ENCODE measurements at places on chromosomes 1 and 21. TPM values are rescaled to one million over a fixed set of nuclear protein-coding genes. Genes with fewer than 3 reads are reported as not detected.

- no peak for DNase-seq
These were observed 6.2 kb downstream of the PPT1 start for GRCh38 chr1:40090652-40091355.

DNA sequence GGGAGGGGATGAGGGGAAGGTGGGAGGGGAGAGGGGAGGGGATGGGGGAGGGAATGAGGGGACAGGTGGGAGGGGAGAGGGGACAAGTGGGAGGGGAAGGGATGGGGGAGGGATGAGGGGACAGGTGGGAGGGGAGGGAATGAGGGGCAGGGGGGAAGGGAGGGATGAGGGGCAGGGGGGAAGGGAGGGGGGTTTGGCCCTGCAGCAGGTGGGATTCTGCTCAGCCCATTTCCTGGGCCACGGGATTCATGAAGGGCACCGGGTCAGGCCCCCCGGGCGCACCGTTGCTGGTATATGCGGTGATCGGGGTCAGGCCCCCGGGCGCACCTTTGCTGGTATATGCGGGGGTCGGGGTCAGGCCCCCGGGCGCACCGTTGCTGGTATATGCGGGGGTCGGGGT is 15.1 kb upstream of the SAMD11 start:
- no peak for DNase-seq

DNA sequence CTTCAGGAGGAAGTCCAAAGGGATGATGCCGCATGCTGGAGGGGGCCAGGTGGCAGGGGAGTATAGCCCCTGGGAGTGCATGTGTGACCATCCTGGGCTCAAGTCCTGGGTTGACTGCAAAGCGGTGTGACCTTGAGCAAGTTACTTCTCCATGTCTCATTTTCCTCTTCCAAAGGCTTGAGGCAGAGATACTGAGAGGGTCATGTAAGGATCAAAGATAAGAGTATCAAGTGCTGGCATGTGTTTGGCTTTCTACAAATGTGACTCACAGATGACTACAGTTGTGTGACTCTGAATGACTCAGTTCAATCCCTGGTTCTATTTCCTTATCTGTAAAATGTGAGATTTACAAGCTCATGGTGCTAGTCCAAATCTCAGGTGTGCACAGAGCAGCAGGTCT is 26.1 kb downstream of the PROK1 start:
- DNase-seq: peak; percentile 19

The KLHDC7A gene
- total RNA-seq: 9.6 TPM

GRCh38 chr21:45130324-45130774 is 56.0 kb downstream of the ADARB1 start:
- no peak for DNase-seq

DNA sequence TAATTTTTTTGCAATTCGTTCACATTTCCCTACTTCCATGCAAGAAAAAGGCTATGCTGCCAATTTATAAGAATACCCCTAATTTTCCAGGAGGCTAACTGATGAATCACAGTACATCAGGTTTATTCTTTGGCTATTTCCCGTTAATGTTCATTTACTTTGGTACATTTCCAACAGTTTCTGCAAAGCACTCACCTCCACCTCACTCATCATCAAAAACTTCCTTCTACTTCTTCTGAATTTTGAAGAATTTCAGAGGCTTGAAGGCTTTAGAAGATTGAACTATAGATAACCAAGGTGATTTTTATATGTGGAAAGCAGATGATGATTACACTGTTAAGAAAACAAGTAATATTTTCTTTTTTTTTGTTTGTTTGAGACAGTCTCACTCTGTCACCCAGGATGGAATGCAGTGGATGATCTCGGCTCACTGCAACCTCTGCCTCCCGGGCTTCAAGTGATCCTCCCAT is 60.5 kb upstream of the HP1BP3 start:
- DNase-seq: no peak

DNA sequence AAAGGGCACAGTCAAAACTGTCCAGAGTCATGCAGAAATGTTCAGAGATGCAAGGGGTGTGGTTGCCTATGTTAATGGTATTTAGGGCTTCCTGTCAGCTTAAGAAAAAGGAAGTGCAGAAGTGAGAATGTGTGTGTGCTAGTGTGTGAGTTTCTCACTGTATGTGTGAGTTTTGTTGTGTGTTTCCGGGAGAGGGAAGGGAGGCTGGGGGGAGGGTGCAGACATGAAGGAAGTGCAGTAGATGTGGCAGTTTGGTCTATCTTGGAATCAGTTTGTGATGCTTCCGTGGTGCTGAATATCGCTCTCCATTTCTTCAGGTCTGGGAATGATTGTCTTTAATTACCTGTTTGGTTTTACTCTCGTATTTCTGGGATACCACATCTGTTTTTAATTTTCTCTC is 16.5 kb upstream of the ATP6V1G3 start:
- DNase-seq: peak; percentile 50

DNA sequence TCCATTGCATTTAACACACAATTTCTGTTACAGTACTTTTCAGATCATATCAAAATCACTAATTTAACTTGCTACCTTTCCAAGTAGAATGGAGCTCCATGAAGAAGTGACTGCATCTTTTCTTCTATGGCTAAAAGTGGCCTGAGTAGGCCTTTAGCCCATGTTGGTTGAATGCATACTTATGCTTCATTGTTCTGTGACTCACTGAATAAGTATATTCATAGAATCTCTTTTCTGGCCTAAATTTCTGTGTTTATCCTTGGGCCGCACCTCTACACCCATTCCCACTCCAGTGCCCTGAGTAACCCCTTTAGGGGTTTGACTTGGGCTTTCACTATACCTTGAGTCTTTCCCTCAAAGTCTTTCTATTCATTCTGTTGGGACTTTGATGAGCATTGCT is 42.1 kb upstream of the ARHGAP29 start:
- DNase-seq: no peak

The BRINP3 gene
- total RNA-seq: 0.35 TPM
